Stimulated activated CD4-positive, alpha-beta T cell treated with anti-CD3 and anti-CD28 coated beads, Interleukin-2, amount 100 ng/mL, for 4 hours (primary cell): ENCODE measurements at places on chromosomes 3 and 15.

GRCh38 chr3:157427901-157428300, 8.7 kb upstream of the PTX3 start:
- DNase-seq, result no peak

DNA sequence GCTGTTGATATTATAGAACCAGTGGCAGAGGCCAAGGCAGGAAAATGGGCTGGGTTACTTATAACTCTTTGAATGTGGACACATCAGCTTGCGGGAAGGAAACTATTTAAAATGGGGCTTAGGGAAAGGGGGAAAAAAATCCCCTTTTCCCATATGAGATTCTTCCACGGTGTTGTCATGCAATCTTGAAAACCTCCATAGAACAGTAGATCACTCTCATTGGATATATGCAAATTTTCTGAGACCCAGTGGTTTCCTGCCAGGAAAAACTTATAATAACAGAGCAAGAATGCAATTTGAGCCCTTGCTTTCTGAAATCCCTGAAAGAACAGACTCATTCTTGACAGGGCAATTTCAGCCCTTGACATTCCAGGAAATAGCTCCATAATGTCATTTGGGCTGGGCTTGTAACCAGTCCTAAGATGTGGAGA, 31.1 kb downstream of the TMEM212 start:
- no peak for DNase-seq

GRCh38 chr3:190092250-190092649, 28.4 kb downstream of the P3H2 start:
- no peak for DNase-seq

GRCh38 chr3:34533451-34533850, 735.0 kb downstream of the PDCD6IP start:
- DNase-seq, result no peak

DNA sequence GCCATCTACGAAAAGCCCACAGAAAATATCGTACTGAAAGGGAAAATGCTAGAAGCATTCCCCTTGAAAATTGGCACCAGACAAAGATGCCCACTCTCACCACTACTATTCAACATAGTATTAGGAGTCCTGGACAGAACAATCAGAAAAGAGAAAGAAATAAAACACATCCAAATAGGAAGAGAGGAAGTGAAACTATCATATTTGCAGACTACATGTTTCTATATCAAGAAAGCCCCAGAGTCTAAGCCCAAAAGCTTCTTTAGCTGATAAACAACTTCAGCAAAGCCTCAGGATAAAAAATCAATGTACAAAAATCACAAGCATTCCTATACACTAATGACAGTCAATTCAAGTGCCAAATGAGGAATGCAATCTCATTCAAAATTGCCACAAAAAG, 15.6 kb downstream of the OR5K3 start:
- no peak for DNase-seq

DNA sequence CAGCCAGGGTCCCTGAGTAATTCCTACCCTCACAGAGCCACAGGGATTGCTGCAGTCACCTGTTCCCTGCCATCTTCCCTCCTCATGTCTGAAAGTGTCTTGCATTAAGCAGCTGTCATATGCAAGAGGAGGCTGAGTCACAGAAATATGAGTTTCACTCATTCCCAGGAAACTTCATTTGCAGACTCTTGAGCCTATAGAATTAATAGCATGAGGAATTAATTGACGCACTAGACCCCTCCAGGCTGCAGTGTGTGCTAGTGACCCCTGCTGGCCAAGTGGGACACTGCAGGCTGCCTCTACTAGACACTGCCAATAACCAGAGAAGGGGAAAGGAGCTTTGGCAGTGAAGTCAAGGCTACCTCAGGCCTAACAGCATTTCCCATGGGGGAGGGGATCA, 50.6 kb upstream of the SLC6A1 start:
- no peak for DNase-seq

GRCh38 chr15:23457890-23458289, 10.8 kb upstream of the GOLGA6L2 start:
- no peak for DNase-seq

GRCh38 chr3:183809270-183809669, 16.1 kb downstream of the MAP6D1 start:
- DNase-seq, result no peak

DNA sequence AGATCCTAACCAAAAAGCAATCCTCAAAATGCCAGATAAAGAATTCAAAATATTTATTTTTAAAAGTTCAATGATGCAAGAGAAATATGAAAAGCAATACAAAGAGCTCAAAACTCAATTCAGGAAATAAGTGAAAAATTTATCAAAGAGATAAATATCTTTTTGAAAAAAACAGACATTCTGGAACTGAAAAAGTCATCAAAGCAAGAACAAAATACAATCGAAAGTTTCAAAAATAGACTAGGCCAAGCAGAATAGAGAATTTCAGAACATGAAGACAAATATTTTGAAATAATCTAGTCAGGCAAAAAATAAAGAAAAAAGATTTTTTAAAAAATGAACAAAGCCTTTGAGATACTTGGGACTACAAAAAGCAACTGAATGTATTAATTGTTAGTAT, 83.4 kb upstream of the STT3B start:
- DNase-seq, result no peak

DNA sequence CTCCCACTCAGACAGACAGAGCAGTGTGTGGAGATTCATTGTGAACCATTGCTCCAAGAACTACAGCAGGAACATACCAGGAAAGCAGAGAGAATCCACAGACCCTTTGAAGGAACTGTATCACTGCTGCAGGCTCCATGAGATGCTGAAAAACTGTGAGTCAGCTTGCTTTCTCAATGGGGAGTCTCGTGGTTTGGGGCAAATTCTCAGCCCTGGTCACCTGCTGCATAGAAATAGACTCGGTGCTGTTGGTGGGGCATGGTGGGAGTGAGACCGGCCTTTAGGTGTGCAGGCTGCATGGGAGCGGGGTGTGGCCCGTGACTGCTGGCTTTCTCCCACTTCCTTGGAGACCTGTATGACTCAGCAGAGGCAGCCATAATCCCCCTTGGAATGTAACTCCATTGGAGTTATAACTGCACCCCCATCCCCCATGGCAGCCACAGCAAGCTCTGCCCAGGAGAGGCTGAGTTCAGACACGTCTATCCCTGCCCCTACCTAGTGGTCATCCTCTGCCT, 35.6 kb downstream of the ALCAM start:
- DNase-seq, result no peak

GRCh38 chr3:150783920-150784746, 21.2 kb upstream of the SIAH2 start:
- DNase-seq, result no peak

- DNase-seq, result no peak
Observed at GRCh38 chr3:139975594-139976365, 40.8 kb downstream of the CLSTN2 start.

GRCh38 chr15:32867313-32867626, 149.5 kb downstream of the GREM1 start:
- no peak for DNase-seq

DNA sequence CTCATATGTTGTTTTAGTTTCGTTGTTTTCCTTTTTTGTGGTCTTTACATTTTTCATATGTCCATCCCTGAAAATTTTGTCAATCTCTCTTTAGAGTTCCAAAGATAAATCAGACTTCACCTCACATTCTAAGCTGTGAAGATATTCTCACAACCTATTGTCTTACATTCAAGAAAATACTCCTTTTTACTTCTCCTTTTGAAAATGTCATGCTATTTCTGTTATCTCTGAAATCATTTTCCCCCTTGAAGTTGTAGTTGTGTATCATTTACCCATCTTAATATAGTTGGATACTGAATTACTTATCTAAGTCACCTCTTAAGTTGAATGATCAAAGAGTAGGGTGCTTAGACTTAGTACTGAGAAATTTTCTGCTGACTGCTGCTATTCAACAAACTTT, 74.3 kb downstream of the DCUN1D1 start:
- no peak for DNase-seq

- DNase-seq, result no peak
Observed at GRCh38 chr15:49815950-49816349, 195.1 kb downstream of the DTWD1 start.

- peak; percentile 75 for DNase-seq
Observed at GRCh38 chr15:45429941-45430792, 51.8 kb upstream of the GATM start.

DNA sequence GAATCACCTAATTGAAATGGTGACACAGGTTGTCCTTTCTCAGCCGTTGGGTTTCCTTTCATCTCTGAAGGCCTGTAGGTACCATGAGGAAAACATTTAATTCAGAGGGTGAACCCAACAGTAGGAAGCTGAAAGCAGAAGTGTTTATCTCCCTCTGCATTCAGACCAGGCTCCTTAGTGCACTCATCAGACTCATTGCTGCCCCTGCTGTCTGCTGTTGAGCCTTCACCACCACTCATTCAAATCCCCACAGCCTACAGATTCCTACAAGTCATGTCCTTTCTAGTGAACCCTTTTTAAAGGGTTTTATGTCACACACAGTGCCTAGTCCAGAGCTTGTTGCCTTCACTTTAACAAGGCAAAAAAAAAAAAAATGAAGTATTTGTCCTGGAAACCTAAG, 13.4 kb downstream of the WDR48 start:
- no peak for DNase-seq

- no peak for DNase-seq
Observed at GRCh38 chr15:100856867-100857266, 22.8 kb upstream of the ALDH1A3 start.

DNA sequence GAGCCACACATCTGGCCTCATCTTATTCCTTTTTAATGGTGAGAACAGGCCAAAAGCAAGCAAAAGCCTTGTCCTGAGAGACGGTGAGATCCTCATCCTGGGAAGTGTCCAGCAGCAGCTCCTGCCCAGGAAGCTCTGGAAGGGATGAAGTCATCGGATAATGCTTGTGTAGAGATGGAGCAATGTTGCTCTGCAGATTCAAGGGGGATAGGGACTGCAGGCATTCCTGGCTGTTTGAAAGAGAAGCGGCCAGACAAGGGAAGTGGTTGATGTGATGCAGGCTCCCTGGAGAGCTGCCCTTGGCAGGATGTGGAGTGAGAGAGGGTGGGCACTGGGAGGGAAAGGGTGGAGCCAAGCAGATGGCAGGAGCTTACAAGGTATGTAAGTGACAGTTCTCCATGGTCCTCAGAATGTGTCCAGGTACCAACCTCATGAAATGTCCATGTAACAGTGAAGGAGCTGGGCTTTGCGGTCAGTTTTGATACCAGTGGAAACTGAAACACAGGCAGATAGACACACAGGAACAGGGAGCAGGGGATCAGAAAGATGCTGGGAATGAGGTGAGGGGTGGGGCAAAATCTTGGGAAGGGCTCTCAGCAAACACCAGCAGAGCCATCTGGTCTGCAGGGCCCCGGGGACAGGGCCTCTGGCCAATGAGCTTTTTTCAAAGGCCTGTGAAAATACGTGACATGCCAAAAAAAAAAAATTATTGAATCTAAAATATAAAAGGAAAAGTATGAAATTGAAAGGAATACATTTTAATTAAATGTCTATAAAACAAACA, 32.2 kb upstream of the LACTB start:
- DNase-seq, result no peak

- DNase-seq, result no peak
Observed at GRCh38 chr15:83278191-83278590, 6.3 kb downstream of the BNC1 start.

DNA sequence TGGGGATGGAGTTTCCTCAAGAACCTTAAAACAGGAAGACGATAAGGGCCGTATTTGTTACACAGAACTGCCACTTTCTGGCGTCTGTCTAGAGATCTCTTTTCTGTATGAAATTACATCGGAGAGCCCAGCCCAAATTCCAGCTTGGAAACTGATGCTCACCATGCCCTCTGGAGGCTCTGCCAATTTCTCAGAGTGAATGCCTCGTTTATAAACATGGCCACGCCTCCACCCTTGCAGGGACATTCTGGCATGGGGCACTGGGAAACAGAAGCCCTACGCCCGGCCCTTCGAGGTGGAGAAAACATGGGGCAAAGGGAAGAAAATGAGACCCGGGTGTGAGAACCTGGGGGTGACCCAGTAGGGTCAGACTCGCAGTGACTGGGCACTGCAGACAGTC, 53.4 kb upstream of the SEC13 start:
- DNase-seq, result no peak

DNA sequence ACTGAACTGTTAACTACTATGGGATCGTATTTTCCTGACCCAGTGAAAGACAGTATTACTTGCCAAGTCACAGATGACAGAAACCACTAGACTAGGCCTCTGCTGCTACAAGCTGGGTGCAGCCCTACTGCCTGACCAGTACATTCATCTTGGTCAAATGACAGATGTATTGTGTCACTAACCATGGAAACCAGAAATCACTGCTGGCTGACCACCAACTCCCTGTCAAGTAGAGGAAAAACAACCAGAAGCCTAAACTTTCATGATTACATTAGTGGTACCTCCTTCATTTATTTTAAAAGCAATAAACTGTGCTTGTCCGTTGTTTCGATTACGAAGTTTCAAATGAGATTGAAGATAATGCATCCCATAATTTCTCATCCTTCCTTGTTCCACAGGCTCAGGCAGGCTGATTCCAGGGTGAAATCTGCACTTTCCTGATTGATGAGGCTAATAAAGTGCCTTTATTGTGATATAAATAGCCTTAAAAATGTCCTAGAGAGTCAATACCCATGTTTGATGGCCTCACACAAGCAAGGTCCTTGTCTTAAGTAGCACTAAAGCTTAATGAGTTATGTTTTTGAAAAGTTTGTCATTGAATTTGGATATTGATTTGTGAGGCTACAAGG, 309.7 kb downstream of the LSAMP start:
- no peak for DNase-seq

GRCh38 chr15:93706495-93707292, 524.7 kb upstream of the MCTP2 start:
- no peak for DNase-seq

GRCh38 chr3:164401923-164402322, 676.4 kb downstream of the SI start:
- DNase-seq, result no peak

- no peak for DNase-seq
Observed at GRCh38 chr3:25662736-25663320, 1.9 kb downstream of the TOP2B start.

DNA sequence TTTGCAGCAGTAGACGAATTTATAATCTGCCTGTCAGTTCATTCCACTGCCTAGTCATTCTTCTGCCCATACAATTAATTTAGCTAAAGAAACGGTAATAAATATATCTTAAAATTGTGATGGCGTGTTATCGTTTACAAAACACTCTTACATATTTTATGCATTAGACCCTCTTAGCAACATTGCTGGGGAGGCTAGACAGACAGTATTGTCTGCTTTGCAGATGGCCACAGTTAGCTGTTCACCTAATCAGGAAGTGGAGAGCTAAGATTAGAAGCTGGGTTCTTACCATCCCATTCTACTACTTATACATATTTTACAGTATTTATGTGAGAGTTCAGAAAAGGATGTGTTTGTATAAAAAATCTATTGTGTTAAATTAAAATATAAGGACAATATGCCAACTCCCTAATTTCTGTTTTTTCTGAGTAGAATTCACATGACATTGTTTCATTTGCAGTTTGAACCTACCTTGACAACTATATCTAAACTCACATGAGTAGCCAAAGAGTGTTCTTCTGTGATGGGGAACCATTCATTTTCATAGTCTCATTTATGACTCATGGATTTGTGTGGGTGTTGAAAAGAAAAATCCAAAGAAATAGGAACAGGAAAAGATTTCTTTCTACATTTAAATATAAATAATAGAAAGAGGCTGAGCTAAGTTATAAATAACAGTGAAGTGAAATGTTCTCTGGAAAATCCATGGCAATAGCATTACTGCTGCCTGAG, 41.7 kb upstream of the C3orf80 start:
- DNase-seq, result no peak

GRCh38 chr3:113200351-113200750, 11.0 kb upstream of the BOC start:
- no peak for DNase-seq

- no peak for DNase-seq
Observed at GRCh38 chr3:33231756-33232465, 13.3 kb upstream of the SUSD5 start.
